ENCODE measurements at places on chromosomes 4 and X. TPM values are rescaled to one million over a fixed set of nuclear protein-coding genes. Genes with fewer than 3 reads are reported as not detected.

Gene CXCL5
- total RNA-seq, result not detected

Gene CT55
- total RNA-seq, result not detected

Gene BEX5
- total RNA-seq, result 5.4 TPM

Gene MRFAP1L1
- 53.3 TPM for total RNA-seq

Gene DUX4
- not detected for total RNA-seq

Gene SLC49A3
- total RNA-seq, result 0.37 TPM

Gene NRK
- not detected for total RNA-seq

Gene PAGE2
- total RNA-seq, result not detected

Gene PPARGC1A
- not detected for total RNA-seq

GRCh38 chr4:5678977-5679376 is 29.4 kb downstream of the EVC2 start:
- DNase-seq, result no peak
- no peaks in the 10 kb centered on the region for H3K27me3 ChIP-seq
- no peak overlapping the region for H3K4me3 ChIP-seq
- H3K27ac ChIP-seq, result no peak overlapping the region

GRCh38 chr4:40241941-40242340 is 45.1 kb downstream of the RHOH start:
- no peak for DNase-seq
- H3K36me3 ChIP-seq, result peaks cover 31% of the 10 kb centered on the region
- H3K27me3 ChIP-seq, result no peaks in the 10 kb centered on the region
- peaks cover 94% of the 10 kb centered on the region for H3K4me1 ChIP-seq

DNA sequence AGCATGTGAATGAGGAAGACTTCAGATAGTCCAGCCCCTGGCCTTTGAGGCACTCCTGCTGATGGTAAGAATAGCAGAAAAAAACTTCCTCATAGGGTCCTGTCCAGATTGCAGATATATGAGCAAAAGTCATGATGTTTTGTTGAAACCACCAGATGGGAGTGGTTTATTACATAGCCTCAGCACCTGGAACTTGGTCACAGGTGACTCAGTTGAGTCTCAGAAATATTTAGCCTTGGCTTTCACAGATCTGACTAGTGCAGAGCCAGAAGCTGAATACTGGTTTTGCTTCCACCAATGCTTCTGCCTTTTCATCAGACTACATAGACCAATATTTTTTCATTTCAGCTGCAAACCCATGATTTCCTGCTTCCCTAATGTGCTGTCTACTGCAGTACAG is 994.9 kb upstream of the SLIT2 start:
- H3K36me3 ChIP-seq, result no peaks in the 10 kb centered on the region
- no peak overlapping the region for H3K4me3 ChIP-seq
- DNase-seq, result no peak

DNA sequence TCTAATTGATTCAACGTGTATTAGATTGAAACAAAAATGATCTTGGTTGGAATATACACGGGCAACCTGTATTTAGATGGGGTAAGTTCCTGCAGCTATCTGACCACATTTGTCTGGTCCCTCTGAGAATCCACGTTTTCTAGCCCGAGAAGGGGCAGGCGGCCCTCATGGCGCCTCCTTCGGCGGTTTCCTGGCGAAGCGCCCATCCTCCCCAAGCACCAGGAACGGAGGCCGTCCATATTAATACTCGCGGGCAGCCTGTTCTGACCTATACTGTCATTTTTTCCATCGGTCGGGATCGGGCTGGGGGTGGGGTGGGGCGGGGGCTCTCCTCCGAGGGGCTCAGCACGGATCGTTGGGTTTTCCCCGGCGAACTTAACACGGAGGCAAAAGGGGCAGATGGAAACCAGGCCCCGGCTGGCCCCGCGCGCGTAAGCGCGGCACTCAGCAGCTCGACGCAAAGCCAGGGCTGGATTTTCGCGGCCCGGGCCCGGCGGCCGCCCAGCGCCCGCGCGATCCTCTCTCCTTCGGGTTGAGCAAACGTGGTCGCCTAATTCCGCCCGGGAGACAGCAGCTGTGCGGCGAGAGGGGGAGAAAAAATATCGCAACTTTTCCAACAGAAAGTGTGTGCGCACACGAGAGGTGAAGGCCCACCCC is 77.2 kb upstream of the BCOR start:
- H3K36me3 ChIP-seq, result peaks cover 16% of the 10 kb centered on the region
- peaks cover 30% of the 10 kb centered on the region for H3K27me3 ChIP-seq
- H3K27ac ChIP-seq, result peak overlapping the region; percentile 97

DNA sequence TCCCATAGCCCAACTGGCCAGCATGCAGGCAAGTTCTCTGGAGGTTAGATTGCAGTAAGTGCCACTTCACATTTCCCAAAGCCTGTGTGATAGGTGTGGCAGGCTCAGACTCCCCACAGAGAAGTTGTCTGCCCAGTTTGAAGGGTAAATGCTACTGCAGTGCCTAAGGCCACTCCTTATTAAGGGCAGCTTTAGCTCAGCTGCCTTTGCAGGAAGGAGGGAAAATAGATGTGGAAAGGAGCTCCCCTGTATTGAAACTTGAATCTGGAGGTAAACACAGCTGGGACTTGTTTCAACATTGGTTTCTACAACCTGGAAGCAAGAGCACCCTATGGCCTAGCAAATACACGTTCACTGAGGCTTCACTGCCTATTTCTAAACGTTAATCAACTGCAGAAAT is 22.4 kb downstream of the NEXMIF start:
- DNase-seq, result no peak
- no peak overlapping the region for H3K4me3 ChIP-seq
- no peaks in the 10 kb centered on the region for H3K36me3 ChIP-seq

- H3K36me3 ChIP-seq, result no peaks in the 10 kb centered on the region
- DNase-seq, result peak; percentile 2
- no peaks in the 10 kb centered on the region for H3K4me1 ChIP-seq
Observed at GRCh38 chrX:12497832-12498591, 293.2 kb upstream of the PRPS2 start.

DNA sequence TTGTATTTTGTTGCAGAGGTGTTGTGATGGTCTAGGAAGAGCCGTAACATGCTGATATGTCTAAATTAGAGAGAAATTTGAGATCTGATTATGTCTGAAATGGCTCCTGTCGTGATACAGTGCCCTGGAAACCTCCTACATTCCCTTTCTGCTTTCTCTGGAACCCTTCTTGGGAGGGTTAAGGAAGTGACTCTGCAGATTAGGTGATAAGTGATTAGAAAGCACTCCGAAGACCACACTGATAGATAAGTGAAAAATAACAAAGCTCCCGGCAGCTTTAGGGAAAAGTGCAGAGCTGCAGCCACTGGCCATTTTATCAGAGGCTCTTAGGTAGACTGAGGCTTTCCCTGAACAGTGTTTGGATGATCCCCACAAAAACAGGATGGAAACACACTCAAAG is 110.6 kb downstream of the MGST2 start:
- no peaks in the 10 kb centered on the region for H3K36me3 ChIP-seq
- no peaks in the 10 kb centered on the region for H3K4me1 ChIP-seq
- H3K27ac ChIP-seq, result no peak overlapping the region

- no peaks in the 10 kb centered on the region for H3K36me3 ChIP-seq
- H3K27me3 ChIP-seq, result peaks cover 21% of the 10 kb centered on the region
- no peak overlapping the region for H3K27ac ChIP-seq
- no peak for DNase-seq
Observed at GRCh38 chr4:140641789-140642439, 73.2 kb upstream of the UCP1 start.

DNA sequence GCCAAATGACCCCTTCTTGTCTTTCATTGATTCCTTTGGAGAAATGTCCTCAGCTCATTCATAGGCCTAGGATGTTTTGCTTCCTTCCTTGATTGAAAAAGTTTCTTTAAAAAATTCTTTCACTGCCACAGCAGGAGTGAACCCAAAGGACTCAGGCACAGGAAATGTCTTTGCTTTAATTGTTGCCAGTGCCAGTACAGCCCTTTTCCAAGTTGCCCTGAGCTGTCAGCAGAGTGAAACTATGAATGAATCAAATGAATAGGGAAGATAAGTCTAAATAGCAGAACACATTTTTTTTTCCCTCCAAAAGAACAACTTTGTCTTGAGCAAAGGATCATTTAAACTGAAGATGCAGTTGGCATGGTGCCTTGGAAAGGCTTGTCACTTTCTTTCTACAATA is 63.8 kb upstream of the SLC4A4 start:
- no peak overlapping the region for H3K4me3 ChIP-seq
- no peak overlapping the region for H3K27ac ChIP-seq
- DNase-seq, result no peak
- no peaks in the 10 kb centered on the region for H3K27me3 ChIP-seq
- H3K36me3 ChIP-seq, result no peaks in the 10 kb centered on the region

DNA sequence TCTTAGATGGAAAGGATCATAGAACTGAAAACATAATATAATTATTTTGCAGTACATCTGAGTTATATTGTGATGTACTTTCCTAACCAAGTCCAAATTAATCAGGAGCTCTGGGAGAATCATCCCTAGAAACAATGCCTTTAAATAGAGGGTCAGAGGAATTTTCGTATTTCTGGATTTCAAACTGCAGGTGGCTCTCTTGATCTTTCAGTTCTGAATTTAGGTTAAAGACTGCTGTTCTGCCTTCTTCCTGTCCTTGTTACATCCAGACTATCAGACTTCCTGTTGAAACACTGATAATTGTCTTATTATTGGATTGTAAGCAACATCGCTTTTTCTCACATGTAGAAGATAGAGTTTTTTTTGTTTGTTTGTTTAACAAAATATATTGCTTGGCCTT is 142.7 kb downstream of the RPA4 start:
- no peaks in the 10 kb centered on the region for H3K4me1 ChIP-seq
- no peaks in the 10 kb centered on the region for H3K36me3 ChIP-seq
- no peak for DNase-seq
- no peak overlapping the region for H3K4me3 ChIP-seq
- no peak overlapping the region for H3K27ac ChIP-seq

GRCh38 chr4:40525752-40526598 is 103.7 kb downstream of the RBM47 start:
- H3K36me3 ChIP-seq, result no peaks in the 10 kb centered on the region
- peak overlapping the region; percentile 89 for H3K27ac ChIP-seq
- no peaks in the 10 kb centered on the region for H3K27me3 ChIP-seq
- H3K4me1 ChIP-seq, result peaks cover 2% of the 10 kb centered on the region

DNA sequence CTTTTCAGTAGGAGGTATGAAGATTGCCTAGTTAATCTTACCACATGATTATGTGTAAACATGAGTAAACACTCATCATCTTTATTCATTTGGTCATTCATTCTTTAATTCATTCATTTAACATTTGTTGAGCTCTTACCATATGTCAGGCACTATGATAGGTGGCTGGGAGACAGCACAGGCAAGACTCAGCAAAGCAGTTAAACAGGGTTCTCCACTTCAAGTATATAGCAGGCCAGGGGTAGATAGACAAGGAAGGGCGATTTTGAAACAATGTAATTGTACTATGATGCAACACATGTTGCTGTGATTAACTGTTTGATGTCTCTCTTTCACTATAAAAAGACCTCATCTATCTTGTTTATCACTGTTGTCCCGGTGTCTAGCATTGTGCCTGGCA is 84.3 kb upstream of the GPR101 start:
- no peaks in the 10 kb centered on the region for H3K36me3 ChIP-seq
- H3K4me1 ChIP-seq, result no peaks in the 10 kb centered on the region
- no peak overlapping the region for H3K4me3 ChIP-seq

- no peaks in the 10 kb centered on the region for H3K4me1 ChIP-seq
- H3K4me3 ChIP-seq, result no peak overlapping the region
- no peaks in the 10 kb centered on the region for H3K27me3 ChIP-seq
- no peak overlapping the region for H3K27ac ChIP-seq
Observed at GRCh38 chr4:172982151-172982590, 186.4 kb upstream of the GALNT7 start.

DNA sequence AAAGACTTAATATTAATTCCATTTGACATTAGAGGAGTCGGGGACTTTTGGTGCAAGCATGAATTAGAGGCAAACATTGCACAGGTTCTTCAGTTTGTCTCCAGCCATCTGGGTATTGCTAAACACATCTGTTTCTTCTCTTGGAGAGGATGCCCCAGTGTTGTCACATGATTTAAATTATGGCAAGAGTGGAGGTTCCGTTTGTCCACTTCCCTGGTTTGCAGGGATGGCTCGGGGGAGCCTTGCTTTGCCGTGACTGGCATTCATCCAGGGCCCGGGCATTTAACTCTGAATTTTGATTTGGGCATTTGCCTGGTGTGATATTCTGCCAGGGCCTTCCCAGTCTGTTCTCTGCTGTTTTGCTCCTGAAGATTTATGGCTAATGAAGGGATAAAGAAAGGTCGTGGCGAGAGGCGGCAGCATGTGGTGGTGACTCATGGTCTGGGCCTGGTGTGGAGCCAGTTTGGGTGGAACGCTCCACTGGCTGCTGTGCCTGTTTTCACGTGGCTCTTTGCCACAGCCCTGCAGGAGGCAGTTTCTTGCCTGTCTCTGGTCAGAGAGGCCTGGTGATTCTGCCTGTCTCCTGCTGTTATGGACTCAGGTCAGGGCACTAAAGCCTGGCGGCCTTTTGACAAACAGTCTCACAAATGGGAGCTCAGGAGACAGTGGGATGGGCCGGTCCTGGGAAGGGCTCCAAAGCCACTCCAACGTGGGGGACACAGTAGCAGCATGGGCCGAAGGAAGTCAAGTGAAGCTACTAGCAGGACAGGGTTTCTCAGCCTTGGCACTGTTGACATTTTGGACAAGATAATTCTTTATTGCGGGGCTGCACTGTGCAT is 99.4 kb upstream of the PGRMC2 start:
- DNase-seq, result no peak
- H3K36me3 ChIP-seq, result no peaks in the 10 kb centered on the region
- H3K4me3 ChIP-seq, result no peak overlapping the region
- no peak overlapping the region for H3K27ac ChIP-seq

DNA sequence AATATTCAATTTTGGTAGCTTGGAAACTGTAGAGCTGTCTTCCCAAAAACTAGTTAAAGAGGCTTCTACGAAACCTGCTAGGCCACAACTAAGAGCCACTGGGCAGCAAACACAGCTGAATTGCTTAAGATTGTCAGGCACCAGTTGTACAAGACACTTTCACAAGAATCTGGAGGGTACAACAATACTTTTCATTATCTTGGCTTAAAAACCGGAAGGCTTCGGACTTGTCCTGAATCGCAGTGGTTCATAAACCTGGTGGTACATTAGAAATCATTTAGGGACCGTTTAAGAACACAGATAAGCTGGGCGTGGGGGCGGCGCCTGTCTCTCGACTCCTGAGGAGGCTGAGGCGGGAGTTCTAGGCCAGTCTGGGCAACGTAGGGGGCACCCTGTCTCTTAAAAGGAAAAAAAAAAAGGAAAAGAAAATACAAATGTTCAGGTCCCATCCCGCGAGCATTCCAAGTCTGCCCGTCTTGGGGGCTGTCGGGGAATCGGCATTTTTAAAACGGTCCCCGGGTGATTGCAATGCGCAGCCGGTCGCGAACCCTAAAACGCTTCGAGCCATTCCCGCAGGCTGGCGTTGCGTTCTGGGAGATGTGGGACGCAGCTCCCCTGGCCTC is 763 bp downstream of the PYURF start:
- peak overlapping the region; percentile 96 for H3K4me3 ChIP-seq
- no peaks in the 10 kb centered on the region for H3K27me3 ChIP-seq
- peaks cover 48% of the 10 kb centered on the region for H3K4me1 ChIP-seq
- H3K27ac ChIP-seq, result peak overlapping the region; percentile 90
- peaks cover 3% of the 10 kb centered on the region for H3K36me3 ChIP-seq
- DNase-seq, result peak; percentile 46

DNA sequence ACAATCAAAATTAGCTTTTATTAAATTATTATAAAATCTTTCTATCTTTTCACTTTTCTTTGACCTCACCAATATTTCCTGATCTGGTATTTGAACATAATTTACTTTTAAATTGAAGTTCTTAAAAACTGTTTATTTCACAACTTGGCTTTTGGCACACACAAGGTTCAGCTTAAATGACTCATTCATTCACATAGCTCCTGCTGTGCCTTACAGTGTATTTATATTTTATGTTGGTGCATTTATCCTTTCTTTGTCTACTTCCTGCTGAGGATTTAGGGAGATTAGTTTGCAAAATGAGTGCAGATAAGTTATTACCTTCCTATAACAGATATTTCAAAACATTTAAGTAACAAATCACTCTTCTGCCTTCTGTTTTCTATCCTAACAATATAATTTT is 430.6 kb downstream of the DTHD1 start:
- no peaks in the 10 kb centered on the region for H3K4me1 ChIP-seq
- H3K4me3 ChIP-seq, result no peak overlapping the region
- H3K27ac ChIP-seq, result no peak overlapping the region
- H3K27me3 ChIP-seq, result no peaks in the 10 kb centered on the region
- H3K36me3 ChIP-seq, result no peaks in the 10 kb centered on the region

Data from activated T-cell treated with anti-CD3 and anti-CD28 coated beads, Interleukin-2, amount 50 U/mL, for 72 hours (primary cell).